ENCODE measurements at places on chromosomes 11 and 22.

DNA sequence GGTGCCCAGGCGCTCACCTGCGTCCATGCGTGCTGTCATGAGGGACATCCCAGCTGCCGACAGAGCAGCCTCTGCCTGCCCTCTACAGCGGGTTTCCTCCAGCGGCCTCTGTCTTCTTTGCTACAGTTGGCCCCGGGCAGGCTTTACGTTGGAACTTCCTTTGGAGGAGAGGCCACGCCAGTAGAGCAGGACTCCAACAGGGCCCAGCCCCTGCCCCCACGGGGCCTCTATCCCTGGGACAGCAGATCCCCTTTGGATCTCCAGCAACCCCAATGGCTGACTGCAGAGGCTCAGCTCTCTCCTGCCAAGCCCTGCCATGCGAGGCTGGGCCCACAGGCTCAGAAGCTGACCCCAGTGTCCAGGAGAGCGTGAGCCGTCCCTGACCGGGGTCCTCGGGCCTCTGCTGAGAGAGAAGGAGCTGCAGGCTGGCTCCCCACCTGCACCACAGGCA, 12.1 kb downstream of the TRPM5 start:
- DNase-seq = no peak

DNA sequence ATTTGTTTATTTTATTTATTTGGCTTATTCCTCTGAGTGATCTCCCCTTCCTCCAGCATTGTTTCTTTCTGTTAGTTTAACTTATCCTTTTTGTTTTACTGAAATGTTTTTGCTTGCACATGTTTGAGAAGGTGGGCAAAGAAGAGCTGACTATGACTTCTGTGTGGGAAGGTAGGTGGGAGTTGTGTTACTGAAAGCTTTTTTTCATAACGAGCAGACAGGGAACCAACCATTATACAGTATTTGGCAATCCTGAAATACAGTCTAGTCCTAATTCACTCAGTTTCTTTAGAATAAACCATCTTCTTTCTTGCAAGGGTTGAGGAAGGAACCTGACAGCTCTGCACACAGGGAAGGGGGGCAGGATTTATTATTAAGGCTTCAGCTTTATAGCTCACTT, 37.0 kb upstream of the PAK1 start:
- no peak for DNase-seq

DNA sequence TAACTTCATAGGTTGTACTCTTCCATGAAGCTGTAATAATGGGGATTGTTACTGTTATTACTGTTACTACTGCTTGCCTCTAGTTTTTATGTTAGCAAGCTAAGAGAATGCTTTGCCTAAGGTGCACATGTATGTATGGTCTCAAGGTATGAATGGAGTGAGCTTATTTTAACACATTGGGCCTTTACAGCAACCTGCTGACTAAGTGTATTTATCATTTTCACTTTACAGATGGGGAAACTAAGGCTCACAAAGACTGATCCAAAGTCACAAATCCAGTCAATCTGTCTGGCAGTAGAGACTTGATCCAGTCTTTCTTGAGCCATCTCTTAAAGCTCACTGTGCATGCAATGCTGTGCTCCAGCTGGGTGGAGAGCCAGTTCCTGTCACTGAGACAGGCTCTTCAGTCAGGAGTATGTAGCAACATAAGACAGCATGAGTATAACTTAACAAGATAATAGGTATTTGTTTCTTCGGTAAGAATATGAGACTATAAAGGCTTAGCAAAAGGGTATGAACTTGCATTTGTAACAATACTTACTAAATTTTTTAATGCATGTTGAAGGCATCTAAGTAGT, 66.5 kb downstream of the PPP2R1B start:
- no peak for DNase-seq

DNA sequence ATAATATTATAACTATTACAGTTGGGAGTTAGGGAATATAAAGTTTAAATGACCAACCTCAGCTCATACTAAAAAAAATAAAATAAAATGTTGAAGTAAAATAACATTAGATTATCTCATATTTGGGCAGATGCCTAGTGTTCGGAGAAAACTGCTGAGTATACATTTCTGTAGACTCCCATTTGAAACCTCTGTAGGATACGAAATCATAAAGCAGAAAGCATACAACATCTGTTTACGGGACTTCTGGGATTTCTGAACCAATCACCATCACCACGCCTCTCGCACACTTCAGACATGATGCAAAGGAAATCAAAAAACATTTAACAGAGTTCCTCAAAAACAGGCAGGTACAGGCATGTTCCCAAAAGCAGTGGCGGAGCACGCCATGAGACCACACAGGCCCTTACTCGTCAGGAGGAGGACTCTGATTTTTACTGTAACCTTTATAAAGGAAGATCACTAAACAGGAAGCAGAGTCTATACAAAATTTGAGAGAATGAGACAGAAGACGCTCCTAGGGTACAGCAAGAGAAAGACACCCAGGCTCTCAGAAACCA, 8.6 kb downstream of the ZNF195 start:
- no peak for DNase-seq

DNA sequence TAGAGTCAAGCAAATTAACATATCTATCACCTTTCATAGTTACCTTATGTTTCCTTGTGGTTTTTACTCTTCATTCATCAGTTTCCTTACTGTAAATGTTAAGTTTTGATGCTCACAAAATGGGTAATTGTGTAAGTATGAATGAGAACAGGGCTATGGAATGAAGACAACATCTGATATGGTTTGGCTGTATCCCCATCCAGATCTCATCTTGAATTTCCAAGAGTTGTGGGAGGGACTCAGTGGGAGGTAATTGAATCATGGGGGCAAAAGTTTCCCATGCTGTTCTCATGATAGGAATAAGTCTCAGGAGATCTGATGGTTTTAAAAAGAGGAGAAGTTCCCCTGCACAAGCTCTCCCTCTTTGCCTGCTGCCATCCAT, 107.6 kb downstream of the CCDC34 start:
- DNase-seq = no peak

DNA sequence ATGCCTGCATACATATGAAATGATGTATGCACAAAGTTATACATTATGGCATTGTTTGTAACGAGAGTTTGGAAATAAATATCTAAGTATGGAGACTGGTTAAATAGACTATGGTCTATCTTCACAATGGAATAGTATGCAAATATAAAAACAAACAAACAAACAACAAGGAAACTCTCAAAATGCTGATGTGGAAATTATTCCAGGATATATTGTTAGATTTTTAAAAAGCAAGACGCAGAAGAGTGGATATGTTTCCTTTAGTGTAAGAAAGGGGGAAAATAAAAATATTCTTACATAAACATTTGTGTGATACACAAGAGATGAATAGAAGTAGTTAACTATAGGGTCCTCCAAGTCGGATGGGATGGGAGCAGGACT, 10.8 kb upstream of the CRKL start:
- no peak for DNase-seq

DNA sequence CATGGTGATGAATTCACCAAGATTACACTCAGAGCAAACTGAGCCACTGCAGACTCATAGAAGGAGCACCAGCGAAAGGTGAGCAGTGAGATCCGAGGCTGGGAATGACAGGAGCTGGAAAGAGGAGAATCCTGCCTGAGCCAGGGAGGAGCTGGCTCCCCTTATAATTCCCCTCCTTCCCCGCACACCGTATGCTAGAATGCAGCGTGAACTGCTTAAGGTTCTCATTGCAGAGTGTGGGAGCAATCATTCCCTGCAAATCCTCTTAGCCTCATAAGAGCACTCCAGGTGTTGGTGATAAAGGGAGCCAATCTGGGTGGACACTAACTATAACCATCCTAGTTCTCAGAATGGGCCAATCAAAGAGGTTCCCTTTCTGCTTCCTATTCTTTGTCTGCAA, 127.6 kb upstream of the TEAD1 start:
- no peak for DNase-seq

GRCh38 chr11:45894555-45895247, 9.2 kb downstream of the MAPK8IP1 start:
- DNase-seq = no peak

GRCh38 chr11:100774859-100775258, 87.8 kb downstream of the ARHGAP42 start:
- DNase-seq = no peak

- no peak for DNase-seq
Observed at GRCh38 chr22:24407278-24407665, 20.1 kb upstream of the ADORA2A start.
